ENCODE measurements at places on chromosomes 6 and 20.
A peak's percentile ranks its signal among the peaks of the same experiment; 100 is the strongest.

GRCh38 chr6:118645395-118645794, 6.0 kb downstream of the CEP85L start:
- no peak for DNase-seq

DNA sequence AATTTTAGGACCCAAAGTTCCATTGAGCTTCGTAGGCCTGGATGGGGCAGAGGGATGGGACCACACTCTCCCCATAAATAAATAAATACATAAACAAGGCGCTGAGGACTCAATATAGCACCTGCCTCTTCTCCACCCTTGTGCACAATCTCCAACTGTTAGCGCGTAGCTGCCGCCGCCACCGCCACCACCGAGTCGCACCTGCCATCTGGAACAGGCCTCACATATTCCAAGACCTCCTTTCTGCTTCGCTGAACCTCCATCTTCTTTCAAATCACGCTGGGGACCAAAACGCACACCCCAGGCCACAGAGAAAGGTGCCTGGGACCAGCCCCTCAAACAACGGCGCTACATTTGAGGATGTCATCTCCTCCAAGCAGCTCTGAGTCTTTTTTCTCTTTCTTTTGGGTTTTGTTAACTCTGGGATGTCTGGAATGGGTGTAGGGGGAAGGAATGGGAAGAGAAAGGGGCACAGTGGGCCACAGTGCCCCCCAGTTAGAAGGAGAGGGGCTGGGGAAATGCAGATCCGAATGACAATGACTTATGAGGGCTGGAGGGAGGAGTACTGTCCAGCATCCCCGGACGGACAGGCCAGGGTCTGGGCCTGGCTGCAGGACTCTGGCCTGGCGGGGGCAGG, 49.7 kb downstream of the NOL4L start:
- no peak for DNase-seq

DNA sequence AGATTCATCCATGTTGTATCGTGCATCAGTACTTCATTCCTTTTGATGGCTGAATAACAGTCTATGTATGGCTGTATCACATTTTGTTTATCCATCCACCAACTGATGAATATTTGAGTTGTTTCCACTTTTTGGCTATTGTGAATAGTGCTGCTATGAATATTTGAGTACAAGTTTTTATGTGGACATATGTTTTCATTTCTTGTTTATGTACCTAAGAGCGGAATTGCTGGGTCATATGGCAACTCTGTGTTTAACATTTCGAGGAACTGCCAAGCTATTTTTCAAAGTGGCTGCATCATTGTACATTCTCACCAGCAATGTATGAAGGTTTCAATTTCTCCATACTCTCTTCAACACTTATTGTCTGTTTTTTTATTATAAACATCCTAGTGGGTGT, 3.0 kb upstream of the RREB1 start:
- DNase-seq, result no peak

GRCh38 chr6:3885262-3886036, 36.3 kb downstream of the FAM50B start:
- no peak for DNase-seq

GRCh38 chr6:53358440-53359094, 9.8 kb upstream of the ELOVL5 start:
- peak; percentile 37 for DNase-seq

DNA sequence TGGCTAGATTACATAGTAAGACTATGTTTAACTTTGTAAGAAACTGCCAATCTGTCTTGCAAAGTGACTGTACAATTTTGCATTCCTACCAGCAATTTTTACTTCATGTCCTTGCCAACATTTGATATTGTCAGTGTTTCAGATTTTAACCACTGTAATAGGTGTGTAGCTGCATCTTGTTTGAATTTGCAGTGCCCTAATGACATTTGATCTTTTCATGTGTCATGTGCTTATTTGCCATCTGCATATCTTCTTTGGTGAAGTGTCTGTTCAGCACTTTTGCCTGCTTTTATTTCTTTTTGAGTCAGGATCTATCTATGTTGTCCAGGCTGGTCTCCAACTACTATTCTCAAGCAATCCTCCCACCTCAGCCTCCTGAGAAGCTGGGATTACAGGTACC, 2.4 kb upstream of the PRPH2 start:
- no peak for DNase-seq

- no peak for DNase-seq
These were observed 70.7 kb downstream of the MAP3K7 start for GRCh38 chr6:90516074-90516660.

DNA sequence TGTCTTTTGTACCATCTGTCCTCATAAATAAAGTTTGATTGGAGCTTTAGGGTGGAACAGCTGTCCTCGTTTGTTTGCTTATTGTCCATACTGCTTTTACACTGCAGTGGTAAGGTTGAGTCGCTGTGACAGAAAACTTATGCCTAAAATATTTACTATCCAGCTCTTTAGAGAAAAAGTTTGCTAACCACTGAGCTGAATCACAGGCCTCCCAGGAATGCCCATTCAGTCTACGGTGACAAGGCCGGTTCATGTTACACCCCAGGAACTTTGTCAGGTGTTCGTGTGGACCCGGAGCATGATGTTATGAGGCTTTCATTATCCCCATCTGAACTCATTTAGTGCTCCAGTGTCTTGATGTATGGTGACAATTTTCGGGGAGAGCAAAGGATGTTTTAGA, 401.1 kb downstream of the SAMD5 start:
- DNase-seq, result no peak

DNA sequence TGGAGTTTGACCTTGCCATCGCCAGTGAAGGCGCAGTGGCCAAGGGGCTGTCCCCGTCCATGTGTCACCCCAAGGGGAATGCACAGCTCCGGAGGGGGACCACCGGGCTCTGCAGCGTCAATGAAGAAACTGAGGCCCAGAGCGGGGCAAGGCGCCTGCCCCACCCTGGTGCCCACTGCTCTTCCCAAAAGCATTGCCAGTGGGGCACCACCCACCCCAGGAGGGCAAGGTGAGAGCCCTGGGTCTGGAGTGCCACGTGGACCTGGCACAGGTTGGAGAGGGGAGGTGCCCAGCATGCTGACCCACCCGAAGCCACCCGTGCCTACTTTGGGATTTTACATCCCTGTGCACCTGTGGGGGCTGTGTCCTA, 8.3 kb downstream of the NTSR1 start:
- DNase-seq, result no peak

GRCh38 chr6:156780102-156780641, 3.0 kb downstream of the ARID1B start:
- DNase-seq, result peak; percentile 85

DNA sequence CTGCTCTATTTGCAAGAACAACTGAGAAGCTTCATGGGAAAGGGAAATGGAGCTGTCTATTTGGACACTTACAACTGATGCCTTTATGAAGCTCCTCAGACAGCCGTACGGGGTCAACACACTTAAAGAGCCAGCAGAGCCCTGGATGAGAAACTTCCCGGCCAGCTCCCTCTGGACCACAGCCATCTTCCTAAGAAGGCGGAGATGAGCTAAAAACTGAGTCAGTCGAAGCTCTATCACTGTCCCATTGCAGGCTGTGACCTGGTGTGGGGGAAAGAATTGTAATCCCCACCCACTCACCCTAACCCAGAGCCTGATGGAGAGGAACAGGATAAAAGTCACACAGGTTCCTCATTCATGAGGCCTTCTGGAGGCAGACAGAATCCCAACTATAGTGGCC, 360.4 kb upstream of the JARID2 start:
- DNase-seq, result no peak

- DNase-seq, result no peak
These were observed 32.2 kb downstream of the PYGB start for GRCh38 chr20:25280051-25280573.

DNA sequence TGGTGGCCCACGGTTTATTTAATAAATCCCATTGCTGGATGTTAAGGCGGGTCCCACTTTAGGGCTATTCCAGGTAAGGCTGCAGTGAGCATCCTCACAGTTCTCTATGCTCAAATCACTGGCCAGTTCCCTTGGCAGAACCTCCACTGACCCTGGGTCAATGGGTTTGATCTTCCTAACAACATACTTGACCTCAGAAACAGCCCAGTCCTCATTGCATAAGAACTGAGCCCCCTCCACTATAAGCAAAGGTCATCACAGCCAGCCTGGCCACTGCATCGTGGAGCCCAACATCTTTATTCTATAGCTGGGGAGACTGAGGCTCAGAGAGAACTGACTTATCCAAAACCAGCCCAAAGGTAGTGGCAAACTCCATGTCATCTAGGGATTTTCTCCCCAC, 4.3 kb upstream of the BPIFB1 start:
- DNase-seq, result no peak

DNA sequence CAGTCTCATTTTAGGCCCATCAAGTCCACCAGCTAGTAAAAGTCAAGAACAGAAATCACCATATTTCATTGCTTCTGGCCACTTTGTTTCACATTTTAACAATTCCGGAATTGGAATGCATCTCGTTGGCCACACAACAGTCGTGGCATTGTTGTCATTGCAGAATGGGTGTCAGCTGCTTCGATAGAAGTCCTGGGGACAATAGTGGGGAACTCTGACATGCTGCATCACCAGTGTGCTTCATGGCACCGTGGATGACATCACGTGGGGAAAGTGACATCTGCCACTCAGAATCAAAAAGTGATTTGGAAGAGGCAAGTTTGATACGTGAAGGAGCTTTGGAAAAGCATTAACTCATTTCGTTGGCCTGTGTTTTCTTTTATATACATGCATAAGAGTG, 43.8 kb upstream of the XRN2 start:
- no peak for DNase-seq

- no peak for DNase-seq
These were observed 35.9 kb downstream of the FOXC1 start for GRCh38 chr6:1645466-1646185.
